ENCODE measurements at places on chromosomes 2 and 18.

GRCh38 chr2:227536445-227536844 is 62.2 kb upstream of the SCYGR2 start:
- DNase-seq = peak; percentile 33

GRCh38 chr2:12217175-12217574 is 470.7 kb downstream of the LPIN1 start:
- DNase-seq = no peak

GRCh38 chr18:9861933-9862332 is 23.8 kb upstream of the TXNDC2 start:
- DNase-seq = no peak

GRCh38 chr18:25345081-25345866 is 6.7 kb downstream of the ZNF521 start:
- no peak for DNase-seq

GRCh38 chr2:108243566-108243965 is 3.8 kb downstream of the SULT1C3 start:
- DNase-seq = no peak

DNA sequence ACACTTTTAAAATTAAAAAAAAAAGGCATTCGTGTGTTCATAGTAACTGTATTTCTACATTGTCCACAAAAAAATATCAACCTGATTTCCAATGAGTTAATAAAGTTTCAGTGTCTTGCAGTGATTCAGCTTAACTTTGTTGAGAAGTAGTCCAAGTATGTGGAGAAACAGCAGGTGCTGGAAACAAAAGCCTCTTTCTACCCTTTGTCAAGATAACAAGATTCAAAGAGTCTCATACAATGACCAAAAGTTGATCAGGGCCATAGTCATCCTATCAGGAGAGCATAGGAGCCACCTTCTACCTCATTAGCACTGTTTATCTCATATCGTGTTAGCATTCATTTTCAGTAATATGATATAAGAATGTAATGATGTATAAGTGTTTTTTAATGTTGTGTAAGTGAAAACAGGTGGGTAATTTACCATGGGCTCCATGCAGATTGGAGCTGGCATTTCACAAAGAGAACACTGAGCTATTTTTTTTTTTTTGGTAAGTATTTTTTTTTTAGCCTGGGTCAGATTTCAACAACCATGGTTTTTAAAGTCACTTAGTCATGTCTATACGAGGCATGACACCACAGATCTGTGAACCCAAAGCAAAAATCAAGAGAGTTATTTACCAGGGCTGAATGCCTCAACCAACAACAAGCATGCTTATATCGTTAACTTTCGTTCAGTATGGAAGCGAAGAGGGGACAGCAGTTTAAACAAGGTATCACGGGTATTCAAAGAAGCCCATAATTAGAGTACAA is 165.0 kb upstream of the ZNF521 start:
- no peak for DNase-seq

DNA sequence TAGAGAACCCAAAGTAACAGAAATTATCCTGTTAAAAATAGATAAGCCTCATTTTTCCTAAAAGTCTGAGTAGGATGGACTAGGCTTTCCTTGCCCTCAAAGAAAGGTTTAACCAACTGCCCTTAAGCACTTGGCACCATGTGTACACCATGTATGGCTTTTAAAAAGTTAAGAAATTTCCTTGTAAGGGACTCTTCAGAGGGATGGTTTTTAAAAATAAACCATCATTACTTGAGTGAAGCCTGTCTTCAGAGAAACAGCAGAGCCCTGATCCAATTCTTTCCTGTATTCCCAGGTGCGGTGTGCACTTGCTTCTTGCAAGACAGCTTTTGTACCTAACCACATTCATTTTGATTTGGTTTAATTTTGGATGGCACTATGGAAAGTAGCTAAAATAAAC is 1.1 kb upstream of the NEMP2 start:
- no peak for DNase-seq

- DNase-seq = no peak
These were observed 34.9 kb downstream of the SMAD7 start for GRCh38 chr18:48915626-48916425.

- DNase-seq = no peak
These were observed 61.3 kb downstream of the ALPK2 start for GRCh38 chr18:58567453-58568196.

- DNase-seq = no peak
These were observed 1.8 kb upstream of the NPAS2 start for GRCh38 chr2:100818003-100818605.

- no peak for DNase-seq
These were observed 463.6 kb upstream of the REG3G start for GRCh38 chr2:78561876-78562275.

DNA sequence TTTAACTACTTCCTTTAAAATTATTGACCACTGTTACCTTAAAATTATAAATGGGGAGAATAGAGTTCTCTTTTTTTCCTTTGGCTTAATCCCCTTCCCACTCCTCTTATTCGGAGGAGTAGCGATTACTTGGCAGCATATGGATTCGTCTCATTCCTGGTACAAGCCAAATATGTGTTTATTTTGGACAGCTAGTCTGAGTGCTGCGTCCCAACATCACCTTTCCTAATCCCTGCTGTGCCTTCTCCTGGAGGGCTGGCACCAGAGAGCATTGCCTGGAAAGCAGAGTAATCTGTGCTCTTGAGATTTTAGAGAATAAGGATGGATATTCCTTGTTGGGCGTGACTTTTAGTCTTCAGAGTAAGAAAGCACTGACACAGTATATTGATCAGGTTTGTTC is 185.6 kb downstream of the AGAP1 start:
- DNase-seq = no peak

DNA sequence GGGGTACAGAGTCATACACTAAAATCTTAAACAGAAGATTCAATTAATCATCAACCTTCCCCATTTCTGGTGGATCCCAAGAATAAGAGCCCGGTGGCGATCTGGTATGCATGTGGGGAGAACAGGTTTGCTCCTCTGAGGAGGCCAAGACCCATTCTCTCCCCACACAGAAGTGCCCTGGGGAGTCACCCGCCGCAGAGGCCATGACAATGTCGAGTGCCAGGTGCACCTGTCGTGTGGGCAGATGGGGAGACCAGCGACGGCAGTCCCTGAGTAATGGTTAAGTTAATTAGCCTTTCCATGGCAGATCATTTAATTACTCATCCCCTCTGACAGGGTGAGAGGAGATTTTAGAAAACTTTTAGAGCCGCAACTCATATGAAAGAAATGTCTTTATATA is 345.0 kb downstream of the NCKAP5 start:
- DNase-seq = no peak

GRCh38 chr2:112839407-112840067 is 3.0 kb upstream of the IL1B start:
- DNase-seq = no peak

GRCh38 chr2:200081236-200081635 is 125.9 kb downstream of the MAIP1 start:
- no peak for DNase-seq

- no peak for DNase-seq
These were observed 144.3 kb downstream of the BCL2 start for GRCh38 chr18:63175264-63175663.

GRCh38 chr18:8519102-8519501 is 90.1 kb upstream of the RAB12 start:
- DNase-seq = no peak

- peak; percentile 30 for DNase-seq
These were observed 59.5 kb downstream of the ABCG8 start for GRCh38 chr2:43898134-43898837.

- no peak for DNase-seq
These were observed 148.6 kb downstream of the ZNF236 start for GRCh38 chr18:76970770-76971559.

DNA sequence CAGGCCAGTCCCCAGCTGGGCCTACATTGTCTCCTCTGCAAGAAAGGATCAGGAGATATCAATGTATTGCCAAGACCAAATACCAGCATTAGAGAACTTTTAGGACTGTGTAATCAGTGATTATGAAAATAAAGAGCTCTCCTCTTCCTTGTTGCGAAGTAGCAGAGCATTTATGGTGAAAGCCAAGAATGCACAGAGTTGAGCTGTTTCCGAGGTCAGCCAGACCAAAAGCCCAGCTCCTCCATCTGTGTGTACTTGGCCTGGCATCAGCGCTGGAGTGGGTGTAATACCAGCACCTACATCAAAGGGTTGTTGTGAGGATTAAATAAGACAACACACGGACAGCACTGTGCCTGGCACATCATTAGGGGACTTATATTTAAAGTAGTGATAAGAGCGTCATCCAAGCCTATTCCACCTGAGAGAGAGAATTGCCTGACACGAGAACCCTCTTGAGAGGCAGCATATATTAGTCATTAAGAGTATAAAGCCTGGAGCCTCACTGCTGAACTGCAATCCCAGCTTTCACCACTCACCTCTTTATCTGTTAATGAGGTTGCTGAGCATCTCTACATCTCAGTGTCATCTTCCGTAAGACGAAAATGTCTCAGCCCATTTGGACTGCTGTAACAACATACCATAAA is 7.4 kb upstream of the SLC16A14 start:
- DNase-seq = no peak

GRCh38 chr18:26480897-26481795 is 67.2 kb downstream of the KCTD1 start:
- no peak for DNase-seq

- DNase-seq = no peak
These were observed 45.7 kb downstream of the ITGB1BP1 start for GRCh38 chr2:9377461-9378097.

- DNase-seq = no peak
These were observed at the start of gene GDF7 for GRCh38 chr2:20666304-20667150. Gene GDF7 (plus strand): TSS chr2:20667144. CDS start chr2:20667240, 96 bp downstream.

Data from SHP77 (cell line).